Activated CD8-positive, alpha-beta memory T cell treated with anti-CD3 and anti-CD28 coated beads, Interleukin-2, amount 10 ng/mL, durations not matched to agents 7 days and 5 days (primary cell): ENCODE measurements at places on chromosomes 3 and 15. TPM values are rescaled to one million over a fixed set of nuclear protein-coding genes. Genes with fewer than 3 reads are reported as not detected.

The FOXB1 gene
- total RNA-seq = 2.8 TPM

The CHRNA5 gene
- 2.3 TPM for total RNA-seq

The IL12A gene
- total RNA-seq = 0.63 TPM

The FAM107A gene
- total RNA-seq = not detected

The LMAN1L gene
- total RNA-seq = not detected

The COL6A5 gene
- total RNA-seq = not detected

The CRYGS gene
- 4.7 TPM for total RNA-seq

The STRIT1 gene
- total RNA-seq = not detected
